ENCODE measurements at places on chromosomes 11 and 22.
A peak's percentile ranks its signal among the peaks of the same experiment; 100 is the strongest.

GRCh38 chr11:128624269-128625175 is 37.2 kb upstream of the ETS1 start:
- DNase-seq, result no peak

DNA sequence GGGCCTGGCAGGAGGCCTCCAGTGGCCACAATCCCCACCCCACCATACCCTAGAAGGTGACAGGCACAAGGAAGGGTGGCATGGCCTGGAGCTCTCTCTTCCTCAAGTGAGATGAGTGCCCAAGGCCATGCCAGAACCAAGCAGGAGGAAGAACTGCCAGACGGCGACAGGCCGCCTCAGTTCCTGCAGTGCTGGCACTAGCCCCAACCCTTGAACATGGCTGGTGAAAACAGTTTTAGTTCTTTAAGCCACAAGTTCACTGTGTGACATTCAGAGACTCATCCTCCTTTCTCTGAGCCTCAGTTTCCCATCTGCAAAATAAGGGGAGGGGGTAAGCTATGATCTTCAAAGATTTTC is 9.8 kb downstream of the CHRDL2 start:
- no peak for DNase-seq

DNA sequence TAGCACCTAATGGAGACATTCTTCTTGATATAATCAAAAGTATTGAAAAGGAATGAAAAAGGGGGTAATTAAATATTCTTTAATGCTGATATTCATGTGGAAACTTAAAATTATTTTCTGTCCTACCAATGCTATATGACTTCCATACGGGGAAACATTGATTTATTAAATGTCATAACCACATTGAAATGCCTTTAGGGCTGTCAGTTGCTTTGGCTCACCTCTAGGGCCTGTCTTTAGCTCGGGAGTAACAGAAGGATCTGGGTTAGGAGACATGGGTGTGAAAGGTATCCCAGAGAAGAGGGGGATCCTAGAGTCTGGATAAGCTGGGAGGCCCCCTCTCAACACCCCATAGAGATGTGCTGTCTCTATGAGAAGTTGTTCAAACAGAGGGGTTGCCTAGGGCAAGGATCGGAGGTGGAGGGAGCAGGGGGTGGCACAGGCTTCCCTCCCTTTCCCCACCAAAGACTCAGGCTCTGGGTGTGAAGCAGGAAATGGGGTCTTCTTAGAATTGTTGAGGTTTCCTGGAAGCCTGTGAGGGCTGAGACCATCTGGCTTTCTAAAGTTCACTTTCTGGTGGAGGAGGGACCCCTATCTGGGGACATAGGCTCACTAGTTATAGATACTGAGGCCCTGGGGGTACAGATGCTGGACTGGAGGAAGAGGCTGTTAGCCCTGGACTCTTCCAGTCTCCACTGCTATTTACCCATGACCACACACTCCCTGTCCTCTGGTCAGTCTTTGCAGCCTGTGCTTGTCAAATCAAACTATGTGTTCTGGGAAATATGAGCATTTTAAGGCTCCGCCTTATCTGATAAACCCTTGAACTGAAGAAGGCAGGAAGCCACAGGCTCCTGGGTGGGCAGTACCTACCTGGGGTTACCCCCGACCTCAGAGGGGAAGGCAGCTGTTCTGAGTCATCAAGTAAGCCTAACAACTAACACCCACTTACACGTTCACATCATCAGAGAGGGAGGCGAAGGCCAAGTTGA is 55.8 kb upstream of the RRAS2 start:
- no peak for DNase-seq

DNA sequence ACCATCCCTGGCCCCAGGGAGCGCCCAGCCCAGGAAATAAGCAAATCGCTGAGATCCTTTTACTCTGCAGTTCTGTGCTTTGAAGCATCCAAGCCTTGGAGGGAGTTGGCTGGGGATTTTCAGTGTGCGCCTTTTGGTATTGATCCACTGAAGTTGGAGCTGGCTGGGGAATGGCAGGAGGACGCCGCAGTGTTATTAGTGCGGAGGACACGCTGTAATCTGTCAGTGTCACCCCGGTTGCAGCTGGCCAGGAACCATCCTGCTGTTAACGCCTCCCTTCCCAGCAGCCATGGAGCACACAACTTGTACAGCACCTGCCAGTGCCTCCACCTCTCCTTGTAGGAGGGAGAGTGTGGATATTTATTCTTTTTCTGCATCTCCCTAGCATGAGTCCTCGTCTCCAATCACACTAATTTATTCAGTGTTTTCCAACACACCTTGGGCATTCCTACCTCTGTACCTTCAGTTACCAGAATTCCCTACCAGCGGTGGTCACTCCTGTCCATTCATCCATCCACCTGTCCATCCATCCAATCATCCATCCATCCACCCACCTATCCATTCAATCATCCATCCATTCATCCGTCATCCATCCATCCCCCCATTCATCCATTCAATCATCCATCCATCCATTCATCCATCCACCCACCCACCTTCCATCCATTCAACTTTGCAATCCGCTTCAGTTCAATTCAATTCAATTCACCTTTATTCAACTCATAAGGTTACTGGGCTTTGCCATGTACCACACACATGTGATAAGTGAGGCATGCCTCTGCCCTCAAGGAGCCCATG is 21.9 kb upstream of the EIF3D start:
- no peak for DNase-seq

GRCh38 chr11:126405906-126406305 is 50.4 kb downstream of the ST3GAL4 start:
- DNase-seq, result no peak

- DNase-seq, result no peak
Observed at GRCh38 chr22:36359470-36359996, 28.2 kb downstream of the MYH9 start.

GRCh38 chr11:94932503-94932902 is 40.9 kb downstream of the CWC15 start:
- DNase-seq, result no peak

DNA sequence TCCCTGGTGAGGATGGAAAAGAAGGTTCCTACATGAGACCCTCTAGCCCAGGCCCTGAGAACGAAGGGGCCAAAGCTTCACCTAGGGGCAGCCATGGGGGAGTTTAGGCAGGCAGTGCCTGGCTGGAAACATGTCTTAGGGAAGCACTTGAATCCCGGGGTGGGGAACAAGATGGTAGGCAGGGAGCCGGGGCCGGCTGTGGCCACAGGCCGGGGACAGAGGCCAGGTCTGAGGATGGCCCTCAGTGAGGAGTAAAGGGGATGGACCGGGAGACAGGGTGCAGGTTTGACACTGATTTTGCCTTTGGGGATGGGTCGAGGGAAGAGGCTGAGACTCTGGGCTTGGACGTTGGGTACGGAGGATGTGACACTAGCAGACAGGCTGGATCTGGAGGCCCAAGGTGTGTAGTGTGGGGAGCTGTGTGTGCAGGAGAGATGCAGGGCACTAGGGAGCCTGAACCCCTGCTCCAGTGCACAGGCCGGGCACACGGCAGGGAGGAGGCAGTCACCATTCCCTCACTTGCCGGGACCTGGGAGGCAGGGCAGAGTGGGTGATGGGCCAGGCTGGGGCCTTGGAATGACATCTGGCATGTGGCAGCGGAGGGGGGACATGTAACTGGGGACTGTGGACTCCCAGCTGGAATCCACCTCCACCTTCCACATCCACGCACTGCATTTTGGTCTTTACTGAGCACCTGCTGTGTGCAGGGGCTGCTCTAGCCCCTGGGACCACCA is 6.1 kb downstream of the RTN4R start:
- DNase-seq, result no peak

DNA sequence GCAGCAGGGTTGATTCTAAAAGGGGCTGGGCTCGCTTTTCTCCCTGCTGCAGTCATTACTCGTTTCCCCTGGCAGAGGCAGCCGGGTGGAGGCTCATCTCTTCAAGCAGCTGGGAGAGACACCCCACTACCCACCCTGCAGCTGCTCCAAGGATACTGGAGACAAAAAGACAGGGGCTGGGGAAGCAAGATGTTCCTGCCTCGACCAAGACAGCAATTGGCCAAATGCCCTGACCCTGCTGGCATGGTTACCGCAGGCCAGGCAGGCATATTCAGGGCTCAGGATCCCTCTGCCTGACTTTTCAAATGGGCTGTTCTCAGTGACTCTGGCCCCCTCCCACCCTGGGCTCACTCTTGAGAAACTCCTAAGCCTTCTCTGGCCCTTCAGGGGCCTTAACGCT is 6.8 kb upstream of the RGL4 start:
- no peak for DNase-seq

DNA sequence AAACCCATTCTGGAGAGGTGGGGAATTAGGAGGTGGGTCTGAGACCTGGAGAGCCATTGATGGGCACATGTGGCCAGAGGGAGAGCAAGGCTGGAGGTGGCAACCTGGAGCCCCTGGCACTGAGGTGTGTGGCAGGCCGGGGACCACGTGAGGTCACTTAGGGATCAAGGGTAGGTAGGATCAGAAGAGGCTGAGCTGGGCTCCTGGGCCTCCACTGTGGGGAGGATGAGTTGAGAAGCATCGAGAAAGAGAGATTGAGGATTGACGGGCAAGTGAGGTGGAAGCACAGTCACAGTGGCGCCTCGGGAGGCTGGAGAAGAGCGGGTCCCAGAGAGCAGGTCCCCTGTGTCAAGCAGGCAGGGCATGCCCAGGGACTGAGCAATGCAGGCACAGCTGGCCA is 4.1 kb downstream of the GNAZ start:
- DNase-seq, result no peak

DNA sequence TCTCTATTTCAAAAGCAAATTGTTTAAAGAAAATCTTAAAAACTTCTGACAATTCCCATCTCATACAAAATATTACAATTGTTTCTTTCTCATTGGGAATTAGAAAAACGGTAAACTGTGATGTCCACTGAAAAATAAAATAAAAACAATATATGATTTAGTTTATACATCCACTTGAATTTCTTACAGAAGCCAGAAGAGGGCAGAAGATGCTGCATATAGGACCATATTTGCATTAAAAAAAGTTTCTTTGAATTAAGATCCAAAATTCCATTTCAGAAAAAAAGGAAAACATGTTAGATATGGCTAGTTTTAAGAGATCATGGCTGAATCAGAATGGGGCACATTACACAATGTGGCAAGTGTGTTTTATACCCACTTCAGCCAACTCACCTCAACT is 39.3 kb upstream of the LRRC4C start:
- no peak for DNase-seq

GRCh38 chr11:73313652-73314051 is 5.6 kb downstream of the ARHGEF17 start:
- no peak for DNase-seq

GRCh38 chr22:29224121-29224858 is 18.6 kb downstream of the EMID1 start:
- no peak for DNase-seq

- no peak for DNase-seq
Observed at GRCh38 chr22:40410272-40410671, 39.9 kb downstream of the SGSM3 start.

DNA sequence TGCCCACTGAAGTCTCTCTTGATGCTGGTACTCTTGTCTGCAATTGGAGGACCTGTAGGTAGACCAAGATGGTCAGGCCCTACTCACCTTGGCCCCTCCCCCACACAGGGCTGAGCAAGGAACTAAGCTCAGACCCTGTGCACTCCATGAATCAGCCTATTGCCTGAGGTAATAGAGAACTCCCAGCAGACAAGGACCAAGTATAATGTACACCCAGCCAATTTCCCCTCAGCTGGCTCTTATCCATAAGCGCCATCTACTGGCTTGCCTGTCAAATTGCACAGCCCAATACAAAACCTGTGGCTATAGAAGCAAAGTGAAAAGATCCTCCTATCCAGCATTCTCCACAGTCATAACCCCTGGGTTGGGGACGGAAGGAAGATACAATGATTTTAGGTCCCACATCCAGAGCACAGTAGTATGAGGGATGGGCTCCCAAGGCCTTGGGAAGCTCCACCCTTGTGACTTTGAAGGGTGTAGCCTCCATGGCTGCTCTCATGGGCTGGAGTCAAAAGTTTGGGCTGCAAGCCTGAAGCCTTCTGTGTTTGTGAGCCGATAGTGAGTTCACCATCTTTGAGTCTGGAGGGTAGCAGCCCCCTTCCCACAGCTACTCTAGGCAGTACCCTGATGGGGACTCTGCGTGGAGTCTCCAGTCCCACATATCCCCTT is 56.0 kb downstream of the GLYATL2 start:
- DNase-seq, result peak; percentile 51

GRCh38 chr11:74748211-74749126 is at the start of gene RNF169:
Gene RNF169, plus strand, starts transcription at chr11:74748849. Its CDS starts 32 bp downstream, at chr11:74748881.
- peak; percentile 96 for DNase-seq
